Stimulated activated CD4-positive, alpha-beta T cell treated with anti-CD3 and anti-CD28 coated beads, TNF-alpha, amount 100 ng/mL, for 4 hours (primary cell): ENCODE measurements at places on chromosomes 7 and 10.

GRCh38 chr10:52644373-52645186 is 128.0 kb downstream of the MBL2 start:
- DNase-seq: no peak

GRCh38 chr7:142854372-142855113 is at the start of gene EPHB6:
Gene EPHB6 (plus strand): TSS chr7:142855076. CDS start chr7:142863228, 8,152 bp downstream.
- DNase-seq: no peak

- DNase-seq: no peak
Observed at GRCh38 chr7:115052706-115053105, 130.8 kb downstream of the MDFIC start.

- no peak for DNase-seq
Observed at GRCh38 chr7:138776166-138776833, 21.5 kb upstream of the TMEM213 start.

- DNase-seq: no peak
Observed at GRCh38 chr7:51276091-51276605, 40.5 kb downstream of the COBL start.

- DNase-seq: no peak
Observed at GRCh38 chr7:101075646-101076045, 9.6 kb upstream of the TRIM56 start.

DNA sequence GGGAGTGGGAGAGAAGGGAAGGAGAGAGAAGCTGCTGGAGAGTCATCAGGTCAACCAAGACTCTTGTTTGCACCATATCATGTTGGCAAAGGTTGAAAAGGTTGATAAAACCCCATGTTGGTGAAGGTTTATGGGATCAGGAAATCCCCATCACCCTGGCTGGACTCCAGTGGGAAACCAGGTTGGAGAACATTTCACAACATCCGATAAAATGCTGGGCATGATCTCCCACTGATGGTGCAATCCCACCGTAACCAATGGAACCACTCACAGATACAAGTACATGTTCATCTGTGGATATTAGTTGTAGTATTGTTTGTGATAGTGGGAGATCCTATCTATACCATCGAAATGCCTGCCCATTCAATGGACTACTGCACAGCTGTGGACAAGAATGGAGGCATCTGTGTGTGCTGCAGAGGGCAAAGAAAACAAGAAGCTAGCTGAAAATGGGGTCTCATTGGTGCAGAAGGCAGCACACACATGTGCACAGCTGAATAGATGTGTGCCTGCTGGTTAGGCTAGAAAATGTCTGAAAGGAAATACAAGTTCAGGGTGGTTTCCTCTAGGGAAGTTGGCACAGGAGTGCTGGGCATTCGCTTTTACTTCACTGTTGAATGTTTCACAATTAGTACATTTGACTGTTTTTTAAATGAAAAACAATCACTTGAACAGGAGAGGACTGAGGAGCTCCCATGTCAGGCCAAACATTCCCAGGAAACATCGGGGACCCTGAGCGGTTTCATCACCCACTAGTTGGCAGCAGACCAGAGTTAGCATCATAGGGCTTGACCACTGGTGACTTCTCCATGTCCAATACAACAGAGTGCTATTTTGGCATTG is 80.4 kb upstream of the MGMT start:
- no peak for DNase-seq
